ENCODE measurements at places on chromosomes 11 and 22. TPM values are rescaled to one million over a fixed set of nuclear protein-coding genes. Genes with fewer than 3 reads are reported as not detected.
A peak's percentile ranks its signal among the peaks of the same experiment; 100 is the strongest.

GRCh38 chr11:134951305-134951700 lies 539.3 kb upstream of the B3GAT1 start:
- peak; percentile 77 for DNase-seq

DNA sequence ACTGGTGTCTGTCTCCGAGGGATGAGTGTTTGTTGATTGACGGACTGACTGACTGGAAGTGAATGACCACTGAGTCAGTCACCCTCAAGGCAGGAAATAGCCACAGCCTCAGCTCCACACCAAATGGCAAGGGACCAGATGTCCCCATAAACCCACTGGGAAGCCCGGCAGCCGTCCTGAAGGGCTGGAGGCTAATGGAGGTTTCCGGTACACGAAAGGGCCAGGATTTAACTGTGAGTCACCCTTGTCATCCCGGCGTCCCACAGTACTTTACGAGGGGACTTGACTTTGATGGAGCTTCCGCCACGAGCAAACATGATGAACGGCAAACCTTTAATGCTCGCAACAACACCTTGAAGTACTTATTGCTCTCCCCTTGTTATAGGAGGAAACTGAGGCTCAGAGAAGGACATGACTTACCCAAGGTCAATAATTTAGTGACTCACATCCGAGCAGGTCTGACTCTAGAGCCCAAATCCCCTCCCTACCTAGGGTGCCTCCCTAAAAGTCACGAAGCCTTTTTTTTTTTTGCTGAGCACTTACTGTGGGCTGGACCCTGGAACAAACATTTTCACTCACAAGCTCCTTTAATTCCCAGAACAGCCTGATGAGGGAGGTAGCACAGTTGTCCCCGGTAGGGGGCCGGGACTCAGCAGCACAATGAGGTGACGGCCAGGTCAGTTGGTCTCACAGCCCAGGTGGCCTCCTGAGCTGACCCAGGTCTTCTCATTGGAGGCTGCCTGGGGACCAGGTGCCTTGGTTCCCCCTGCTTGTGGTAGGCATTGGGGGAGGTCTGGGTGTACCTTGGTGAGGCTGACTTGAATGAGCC lies 25.2 kb upstream of the GCAT start:
- DNase-seq: no peak

GRCh38 chr11:45414088-45414487 lies 127.9 kb upstream of the SYT13 start:
- no peak for DNase-seq

- DNase-seq: peak; percentile 96
These were observed 9.7 kb upstream of the AHNAK start for GRCh38 chr11:62556108-62556874.

GRCh38 chr22:41848468-41848867 lies 15.6 kb downstream of the SREBF2 start:
- no peak for DNase-seq

DNA sequence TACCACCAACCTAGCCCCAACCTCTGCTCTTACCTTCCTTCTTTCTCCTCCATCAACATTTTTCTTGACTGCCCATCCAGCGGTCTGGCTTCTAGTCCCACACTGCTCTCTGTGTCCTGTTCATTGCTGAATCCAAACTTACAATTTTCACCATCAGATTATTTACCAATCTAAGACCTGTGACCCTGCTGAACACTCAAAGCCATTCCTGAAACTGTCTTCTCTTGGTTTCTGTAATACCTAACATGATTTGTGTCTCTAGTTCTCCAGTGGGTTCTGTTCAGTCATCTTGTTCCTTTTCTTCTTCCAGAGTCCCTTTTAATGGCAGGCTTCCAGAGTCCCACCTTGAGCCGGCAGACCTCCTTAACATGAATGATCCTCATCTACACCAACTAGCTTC lies 24.1 kb downstream of the RRAS2 start:
- no peak for DNase-seq

The GPHA2 gene
- not detected for total RNA-seq

The LMO1 gene
- not detected for total RNA-seq

The ASCC2 gene
- 49.4 TPM for total RNA-seq

The PIH1D2 gene
- total RNA-seq: 2.3 TPM

All from osteocyte (in vitro differentiated cells).